Activated CD4-positive, alpha-beta T cell treated with anti-CD3 and anti-CD28 coated beads, Interleukin-2, amount 50 U/mL, for 24 hours (primary cell): ENCODE measurements at places on chromosomes 1 and 21.
A peak's percentile ranks its signal among the peaks of the same experiment; 100 is the strongest.

GRCh38 chr1:37875833-37876232, 16.4 kb upstream of the MTF1 start:
- no peak for DNase-seq

DNA sequence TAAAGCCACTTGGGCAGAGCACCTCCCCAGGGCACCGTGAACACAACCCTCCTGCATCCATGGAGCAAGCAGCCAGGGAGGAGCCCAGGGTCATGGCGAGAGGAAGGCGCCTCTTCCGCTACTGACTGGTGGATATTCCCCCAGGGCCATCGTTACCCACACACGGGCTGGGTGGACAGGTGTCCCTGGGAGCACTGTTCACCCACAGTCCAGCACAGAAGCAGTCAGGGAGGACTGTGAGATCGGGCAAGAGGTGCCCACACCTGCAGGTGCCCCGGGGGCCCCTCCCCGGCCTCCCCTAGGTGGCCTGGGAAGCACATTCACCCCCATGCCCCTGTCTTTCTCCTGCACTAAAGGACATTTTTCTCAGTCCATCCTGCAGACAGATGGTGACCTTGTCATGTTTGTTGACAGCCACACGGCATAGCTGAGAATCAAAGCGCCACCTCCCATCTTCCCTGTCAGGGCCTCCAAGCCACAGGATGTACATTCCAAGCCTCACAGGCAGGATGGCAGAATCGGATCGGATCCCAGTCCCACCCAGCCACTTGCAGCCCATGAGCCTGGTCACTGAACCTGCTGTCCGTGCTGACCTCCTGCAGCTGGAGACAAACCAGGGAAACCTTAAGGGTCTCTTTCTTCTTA, 160.2 kb downstream of the PRDM16 start:
- DNase-seq, result no peak

GRCh38 chr1:36382231-36382630, 3.5 kb downstream of the STK40 start:
- no peak for DNase-seq

- DNase-seq, result no peak
These were observed 34.9 kb upstream of the IVNS1ABP start for GRCh38 chr1:185351734-185352466.

- no peak for DNase-seq
These were observed 41.3 kb upstream of the GPR52 start for GRCh38 chr1:174406421-174406820.

DNA sequence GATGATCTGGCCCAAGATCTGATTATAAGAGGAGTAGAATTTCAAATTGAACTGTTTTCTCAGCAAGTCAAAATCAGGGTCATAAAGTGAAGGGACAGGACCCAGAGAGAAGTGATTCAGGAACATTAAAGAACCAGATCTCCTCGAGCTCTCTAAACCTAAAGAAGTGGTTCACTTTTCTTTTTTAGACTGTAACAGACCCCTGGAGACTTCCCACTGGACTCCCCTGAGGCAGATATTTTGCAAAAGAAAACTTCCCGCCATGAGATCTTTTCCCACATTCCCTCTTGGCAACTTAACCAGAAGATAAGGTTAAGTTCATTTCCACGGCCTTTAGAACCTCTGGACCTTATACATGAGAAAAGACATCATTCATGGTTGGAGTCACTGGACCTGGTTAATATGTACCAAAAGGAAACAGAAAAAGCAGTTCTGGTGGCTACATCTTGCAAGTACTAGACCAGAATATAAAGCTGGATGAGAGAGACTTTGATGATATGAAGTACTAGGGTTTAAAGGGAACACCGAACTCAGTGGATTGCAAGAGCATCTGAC, 1061.4 kb downstream of the MRPL39 start:
- DNase-seq, result no peak

GRCh38 chr1:31054349-31054748, 11.2 kb downstream of the PUM1 start:
- no peak for DNase-seq

DNA sequence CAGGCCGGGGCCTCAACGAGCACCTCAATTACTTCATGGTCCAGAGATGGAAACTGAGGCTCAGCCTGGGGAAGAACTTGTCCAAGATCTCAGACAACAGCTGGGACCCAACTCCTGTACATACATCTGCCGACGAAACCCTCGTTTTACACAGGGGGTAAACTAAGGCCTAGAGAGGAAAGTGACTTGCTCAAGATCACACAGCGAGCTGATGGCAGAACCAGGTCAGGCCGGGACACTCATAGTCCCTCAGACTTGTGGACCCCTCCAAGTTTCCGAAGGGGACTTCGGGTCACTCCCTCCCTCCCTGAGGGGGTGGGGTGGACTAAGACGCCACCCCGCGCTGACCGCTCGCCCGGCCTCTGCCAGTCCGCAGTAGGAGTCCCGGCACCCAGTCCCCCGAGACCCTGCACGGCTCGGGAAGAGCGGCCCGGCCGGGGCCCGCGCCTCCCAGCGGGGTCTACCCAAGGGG, 430 bp downstream of the WASF2 start:
- peak; percentile 23 for DNase-seq
